Activated naive CD8-positive, alpha-beta T cell treated with anti-CD3 and anti-CD28 coated beads for 36 hours (primary cell): ENCODE measurements at places on chromosomes 5 and 9.

DNA sequence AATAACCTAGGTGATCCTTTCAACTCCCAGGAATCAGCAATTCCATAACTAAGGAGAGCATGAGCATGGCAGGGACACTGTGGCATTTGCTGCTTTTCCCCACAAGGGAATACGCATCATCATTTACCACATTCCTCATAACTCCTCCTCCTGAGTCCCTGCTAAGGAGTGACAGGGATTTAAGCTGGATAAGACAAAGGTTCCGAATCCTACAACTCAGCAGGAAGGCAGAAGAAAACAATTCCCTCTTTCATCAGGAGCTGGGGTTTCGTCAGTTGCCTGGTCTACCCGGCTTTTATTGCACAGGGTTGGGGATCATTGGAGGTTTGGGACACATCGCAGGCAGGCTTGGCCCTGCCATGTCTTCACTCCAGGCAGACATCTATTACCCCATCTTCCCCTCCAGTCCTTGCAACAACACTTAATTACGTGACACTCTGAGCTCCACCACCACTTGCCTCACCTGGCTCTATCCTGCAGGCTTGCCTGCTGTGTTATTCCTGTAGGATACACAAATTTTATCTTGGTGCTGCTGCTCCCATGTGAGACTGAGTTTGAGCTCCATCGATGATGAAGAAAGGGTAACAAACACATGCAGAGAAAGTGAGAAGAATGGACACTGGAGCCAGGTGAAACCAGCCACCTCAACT is 563.0 kb upstream of the KLF4 start:
- no peak for DNase-seq

GRCh38 chr5:2801577-2802525 is 50.4 kb upstream of the IRX2 start:
- DNase-seq = no peak

DNA sequence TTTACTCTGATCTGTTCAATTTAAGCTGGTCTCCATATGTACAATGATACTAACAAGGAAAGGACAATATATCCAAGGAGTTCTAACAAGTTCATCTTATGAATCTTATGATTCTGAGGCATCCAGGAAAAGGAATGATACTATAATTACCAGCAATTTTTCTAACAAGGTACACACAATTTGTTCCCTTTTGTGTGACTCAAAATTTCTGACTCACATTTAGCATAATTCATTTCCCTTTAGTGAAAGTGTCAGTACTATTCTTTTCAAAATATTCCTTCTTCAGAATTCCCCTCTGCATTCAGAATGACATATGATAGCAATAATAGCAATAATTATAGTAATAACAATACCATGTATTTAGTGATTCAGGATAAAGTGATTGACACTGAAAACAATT is 594.8 kb downstream of the DMRTA1 start:
- DNase-seq = no peak

- DNase-seq = no peak
Observed at GRCh38 chr9:3125602-3126405, 281.9 kb upstream of the PUM3 start.

DNA sequence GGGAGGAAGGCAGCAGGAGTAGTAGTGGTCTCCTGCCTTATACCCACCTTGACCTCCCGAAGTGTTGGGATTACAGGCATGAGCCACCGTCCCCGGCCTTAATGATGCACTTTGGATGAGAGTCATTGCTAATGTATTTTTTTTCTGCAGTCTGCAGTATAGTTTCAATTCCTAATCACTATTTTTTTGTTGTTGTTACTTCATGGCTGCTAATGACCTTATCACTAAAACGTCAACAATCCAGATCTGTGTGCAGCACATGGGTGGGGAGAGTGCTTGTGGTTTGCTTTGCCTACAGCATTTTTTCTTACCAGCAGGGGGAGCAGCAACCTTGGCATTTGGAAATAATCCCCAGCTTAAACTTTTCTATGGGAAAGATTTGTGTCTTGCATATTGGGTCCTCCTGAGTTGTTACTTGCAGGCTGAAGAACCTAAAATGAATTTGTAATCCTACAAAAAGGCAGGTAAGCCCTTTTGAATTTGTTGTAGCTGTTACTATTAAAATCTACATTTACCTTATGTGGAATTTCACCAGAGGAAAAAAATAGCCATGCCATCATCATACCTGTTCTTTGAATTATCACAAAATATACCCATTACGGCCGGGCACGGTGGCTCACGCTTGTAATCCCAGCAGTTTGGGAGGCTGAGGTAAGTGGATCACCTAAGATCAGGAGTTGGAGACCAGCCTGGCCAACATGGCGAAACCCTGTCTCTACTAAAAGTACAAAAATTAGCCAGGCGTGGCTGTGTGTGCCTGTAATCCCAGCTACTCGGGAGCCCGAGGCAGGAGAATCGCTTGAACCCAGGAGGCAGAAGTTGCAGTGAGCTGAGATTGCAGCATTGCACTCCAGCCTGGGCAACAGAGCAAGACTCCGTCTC is 6.3 kb upstream of the MED7 start:
- DNase-seq = peak; percentile 72

- no peak for DNase-seq
Observed at GRCh38 chr9:101510459-101510858, 23.2 kb upstream of the RNF20 start.

DNA sequence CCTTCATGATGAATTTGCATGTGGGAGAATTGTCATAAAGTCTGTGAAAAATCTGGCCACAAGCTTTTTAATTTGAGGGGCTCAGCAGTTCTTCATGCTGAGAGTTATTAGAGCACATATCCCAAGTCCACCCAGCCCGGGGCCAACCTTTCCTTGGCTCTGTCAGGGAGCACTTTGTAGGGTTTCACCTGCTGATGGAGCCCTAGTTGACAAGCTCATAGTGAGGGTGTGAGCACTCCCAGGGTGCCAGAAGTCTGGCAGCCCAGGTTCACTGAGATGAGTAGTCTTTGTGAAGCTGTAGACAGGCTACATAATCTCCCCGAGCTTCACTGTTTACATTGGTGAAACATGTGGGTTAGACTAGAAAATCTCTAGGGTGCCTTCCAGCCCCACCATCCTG is 97.2 kb upstream of the NREP start:
- no peak for DNase-seq

GRCh38 chr5:134554319-134555222 is 29.1 kb downstream of the JADE2 start:
- DNase-seq = peak; percentile 66

- DNase-seq = no peak
Observed at GRCh38 chr5:14861123-14861765, 10.3 kb downstream of the ANKH start.

- no peak for DNase-seq
Observed at GRCh38 chr5:61701877-61702602, 370.0 kb downstream of the ZSWIM6 start.

DNA sequence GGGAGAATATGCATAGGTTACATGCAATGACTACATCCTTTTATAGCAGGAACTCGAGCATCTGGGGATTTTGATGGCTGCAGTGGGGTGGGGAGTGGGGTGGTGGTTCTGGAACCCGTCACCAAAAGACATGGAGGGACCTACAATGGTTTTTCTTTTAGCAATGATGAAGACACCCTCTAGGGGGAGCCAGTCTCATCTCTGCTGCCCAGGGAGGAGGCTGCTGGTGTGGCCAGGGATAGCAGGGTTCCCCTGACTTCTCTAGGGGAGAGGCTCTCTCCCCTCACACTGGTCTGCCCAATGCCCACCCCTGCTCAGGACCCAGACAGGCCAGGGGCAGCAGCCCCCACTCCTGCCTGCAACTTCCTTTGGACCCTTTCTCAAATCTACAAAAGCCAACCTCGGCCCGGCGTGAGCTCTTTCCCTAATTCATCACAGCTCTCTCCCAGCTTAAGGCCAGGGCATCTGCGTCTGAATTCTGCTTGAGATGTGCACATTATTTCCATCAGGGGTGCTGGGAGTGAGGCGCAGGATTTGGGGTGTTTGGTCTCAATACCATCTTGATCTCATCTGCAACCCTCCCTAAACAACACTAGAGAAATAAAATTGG is 73.6 kb upstream of the RETREG1 start:
- peak; percentile 16 for DNase-seq

DNA sequence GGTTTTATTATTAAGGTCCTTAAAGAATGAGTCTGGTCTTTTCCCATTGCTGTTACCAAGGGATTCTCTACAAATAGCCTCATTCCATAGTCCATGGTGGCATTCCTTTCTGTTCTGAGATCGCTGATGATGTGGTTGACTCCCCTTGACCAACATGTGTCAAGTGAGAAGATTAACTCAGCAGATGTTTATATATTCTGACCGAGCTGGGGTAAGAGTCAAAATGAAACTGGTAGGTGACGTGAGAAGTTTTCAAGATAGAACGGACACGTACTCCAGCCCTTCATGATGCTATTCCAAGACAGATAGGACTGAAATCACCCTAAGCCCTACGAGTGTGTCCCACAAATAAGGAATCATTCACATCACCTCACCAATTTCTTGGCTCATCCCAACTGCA is 155.5 kb upstream of the WWC1 start:
- DNase-seq = no peak

GRCh38 chr9:130694205-130694604 is 625 bp downstream of the EXOSC2 start:
- DNase-seq = no peak

GRCh38 chr5:87722286-87722685 is 309.6 kb upstream of the CCNH start:
- DNase-seq = no peak

GRCh38 chr9:129746092-129746777 is 6.6 kb downstream of the PTGES start:
- no peak for DNase-seq

GRCh38 chr5:175693741-175694140 is 35.9 kb downstream of the HRH2 start:
- no peak for DNase-seq

DNA sequence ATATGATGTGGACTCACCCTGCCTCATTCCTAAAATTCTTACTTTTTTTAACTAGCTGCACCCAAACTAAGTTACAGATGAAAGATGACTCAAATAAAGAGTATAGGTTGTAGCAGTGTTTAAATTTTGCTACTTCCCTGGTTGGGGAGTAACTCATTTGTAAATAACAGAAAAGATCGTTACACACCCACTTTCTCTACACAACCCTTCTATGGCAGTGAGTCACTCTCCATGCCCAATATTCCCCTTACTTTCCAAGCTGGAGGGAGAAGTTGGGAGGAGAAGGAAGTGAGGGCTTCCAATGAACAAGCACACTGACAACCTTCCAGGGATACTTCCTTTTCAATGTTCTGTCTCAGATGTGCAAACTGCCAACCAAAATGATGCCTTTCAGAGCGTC is 1.9 kb downstream of the RASEF start:
- no peak for DNase-seq

DNA sequence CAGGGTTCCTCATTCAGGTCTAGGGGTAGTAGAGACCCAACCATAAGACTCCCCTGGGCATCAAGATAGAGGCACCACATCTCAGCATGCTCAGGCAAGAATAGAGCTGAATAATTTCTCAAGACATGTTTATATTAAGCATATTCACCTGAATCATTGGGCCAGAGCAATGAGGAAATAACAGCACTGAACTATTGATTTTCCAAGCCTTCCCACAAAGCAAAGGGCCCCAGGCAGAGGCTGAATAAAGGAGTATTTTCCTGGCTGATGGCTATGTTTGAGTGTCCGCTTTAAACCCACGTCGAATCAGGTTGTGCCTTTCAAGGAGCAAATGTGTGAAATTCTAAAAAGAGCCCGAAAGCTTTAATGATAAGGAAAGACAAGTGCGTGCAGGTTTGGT is 129.2 kb downstream of the HSD17B3 start:
- no peak for DNase-seq

- DNase-seq = no peak
Observed at GRCh38 chr9:77750981-77751340, 102.8 kb upstream of the GNA14 start.

- DNase-seq = no peak
Observed at GRCh38 chr5:15821506-15821905, 321.5 kb downstream of the FBXL7 start.

GRCh38 chr9:121809356-121810050 is 158.1 kb downstream of the DAB2IP start:
- no peak for DNase-seq

DNA sequence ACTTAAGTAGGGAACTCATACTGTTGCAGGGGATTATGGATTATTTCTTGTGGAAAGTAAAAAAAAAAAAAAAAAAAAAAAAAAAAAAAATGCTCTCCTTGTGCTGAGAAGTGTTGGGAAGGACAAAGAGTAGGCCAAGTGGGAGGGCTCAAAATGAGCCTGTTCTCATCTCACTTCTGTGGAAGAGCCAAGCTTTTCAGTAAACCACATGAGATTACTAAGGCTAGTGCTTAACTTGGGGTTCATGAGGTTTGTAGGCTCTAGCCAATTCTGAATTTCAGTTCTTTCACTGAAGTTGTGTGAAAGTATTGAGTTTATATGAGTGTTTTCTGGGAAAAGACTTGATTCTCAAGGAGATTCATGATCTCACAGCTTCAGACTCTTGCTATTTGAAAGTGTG is 23.0 kb upstream of the CEP78 start:
- no peak for DNase-seq

- DNase-seq = no peak
Observed at GRCh38 chr5:98365126-98365525, 408.3 kb upstream of the RGMB start.

DNA sequence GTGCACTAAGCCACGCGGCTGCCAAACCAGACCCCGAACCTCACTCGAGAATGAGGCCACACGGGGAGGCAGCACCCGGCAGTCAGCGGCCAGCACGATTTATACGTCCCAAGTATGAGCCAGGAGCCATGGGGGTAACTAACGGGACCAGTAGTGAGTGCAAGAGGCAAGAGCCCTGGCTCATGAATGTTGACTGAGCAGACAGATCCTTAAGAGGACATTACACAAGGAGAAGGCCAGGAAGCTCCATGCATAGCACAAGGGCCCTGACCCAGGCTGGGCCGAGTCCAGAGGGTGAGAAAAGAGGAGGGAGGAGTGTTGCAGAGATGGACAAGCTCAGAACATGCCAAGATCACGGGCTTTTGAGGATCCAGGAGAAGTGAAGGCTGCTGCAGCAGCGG is 58.6 kb upstream of the PHYKPL start:
- DNase-seq = no peak
